CD4-positive, alpha-beta T cell treated with Interleukin-17A for 1 hour (primary cell): ENCODE measurements at places on chromosomes 2 and 18.
A peak's percentile ranks its signal among the peaks of the same experiment; 100 is the strongest.

DNA sequence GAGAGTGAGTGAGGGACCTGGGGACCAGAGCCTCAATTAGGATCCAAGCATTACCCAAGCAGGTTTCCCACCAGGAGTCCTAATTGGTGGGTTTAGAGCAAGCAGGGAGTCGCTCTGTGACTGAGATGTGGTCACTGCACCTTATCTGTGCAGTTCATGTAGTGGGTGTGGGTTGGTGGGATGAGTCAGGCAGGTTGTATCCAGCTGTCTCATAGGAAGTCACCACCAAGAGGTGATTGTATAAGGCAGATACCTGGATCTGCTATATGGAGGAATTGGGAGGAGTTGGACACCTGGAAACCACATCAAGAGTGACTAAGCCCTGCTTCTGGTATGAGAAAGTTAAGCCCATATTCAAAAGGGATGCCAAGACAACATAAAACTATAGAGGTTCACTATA lies 106.8 kb downstream of the ARHGAP28 start:
- no peak for DNase-seq

DNA sequence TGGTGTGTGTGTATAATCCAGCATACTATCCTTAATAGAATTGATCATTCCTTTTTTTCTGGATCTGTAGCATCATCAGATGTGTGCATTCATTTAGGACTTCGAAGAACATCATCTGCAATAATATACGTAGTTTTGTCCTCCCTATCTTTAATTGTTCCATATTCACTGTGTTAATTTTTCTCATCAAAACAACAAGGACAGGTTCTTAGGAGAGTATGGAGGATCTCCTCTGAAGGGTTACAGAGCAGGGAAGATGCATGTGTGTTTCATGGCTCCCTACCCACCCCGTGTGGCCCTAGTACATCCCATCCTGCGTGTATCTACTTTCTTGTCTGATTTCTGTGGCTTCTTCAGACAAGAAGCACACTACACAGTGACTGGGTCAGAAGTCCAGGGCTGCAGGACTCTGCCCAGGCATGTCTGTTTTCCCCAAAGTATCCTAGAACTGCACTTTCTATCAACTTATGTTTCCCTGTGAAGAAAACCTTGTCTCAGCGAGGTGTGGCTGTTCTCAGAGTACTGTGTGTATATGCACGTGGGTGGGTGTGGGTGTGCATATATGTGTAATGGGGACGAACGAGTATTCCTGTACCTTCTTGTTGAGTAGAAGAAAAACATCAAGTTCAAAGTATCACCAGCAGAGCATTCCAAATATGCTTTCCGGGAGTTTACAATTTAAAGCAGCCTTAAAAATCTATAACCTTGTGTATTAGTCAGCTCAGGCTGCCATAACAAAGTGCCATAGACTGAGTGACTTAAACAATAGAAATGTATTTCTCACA lies 220.4 kb upstream of the FOSL2 start:
- no peak for DNase-seq

DNA sequence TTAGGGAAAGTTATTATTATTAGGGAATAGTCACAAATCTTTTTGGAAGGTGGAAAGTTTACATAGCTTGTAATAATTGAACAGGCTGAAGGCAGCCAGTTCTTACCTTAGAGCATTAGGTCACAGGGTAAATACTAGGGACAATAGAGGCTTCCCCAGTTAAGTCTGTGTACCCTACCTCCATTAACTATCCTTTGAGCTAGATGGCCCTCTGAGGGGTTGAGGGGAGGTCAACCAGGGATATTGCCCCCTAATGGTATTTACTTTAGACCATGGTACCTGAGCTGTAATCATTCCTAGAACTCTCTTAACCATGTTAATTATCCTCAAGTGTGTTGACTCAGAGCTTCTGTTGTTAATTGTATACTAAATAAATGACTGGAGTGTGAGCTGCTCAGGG lies 120.5 kb upstream of the SCN7A start:
- no peak for DNase-seq

DNA sequence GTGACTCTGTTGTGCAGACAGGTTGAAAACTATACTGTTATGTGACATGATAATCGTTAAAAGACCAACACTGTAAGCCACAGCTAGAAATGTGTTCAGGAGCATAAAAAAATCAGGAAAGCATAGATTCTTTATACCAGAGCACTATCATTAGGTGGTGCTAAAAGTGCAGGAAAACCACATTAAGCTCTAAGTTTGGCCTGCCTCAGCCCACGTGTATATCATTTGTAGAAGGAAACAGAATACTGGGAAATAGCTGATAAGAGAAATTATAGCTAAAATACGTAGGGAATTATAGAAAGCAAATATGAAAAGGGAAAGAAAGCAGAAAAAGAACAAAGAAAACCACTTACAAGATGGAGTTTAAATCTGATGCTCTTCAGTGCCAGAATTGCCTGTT lies 26.5 kb upstream of the C2orf74 start:
- DNase-seq = peak; percentile 28

- no peak for DNase-seq
These were observed 122.8 kb downstream of the MYO5B start for GRCh38 chr18:50072146-50072545.

GRCh38 chr2:145305889-145306288 lies 786.0 kb upstream of the ZEB2 start:
- DNase-seq = no peak

DNA sequence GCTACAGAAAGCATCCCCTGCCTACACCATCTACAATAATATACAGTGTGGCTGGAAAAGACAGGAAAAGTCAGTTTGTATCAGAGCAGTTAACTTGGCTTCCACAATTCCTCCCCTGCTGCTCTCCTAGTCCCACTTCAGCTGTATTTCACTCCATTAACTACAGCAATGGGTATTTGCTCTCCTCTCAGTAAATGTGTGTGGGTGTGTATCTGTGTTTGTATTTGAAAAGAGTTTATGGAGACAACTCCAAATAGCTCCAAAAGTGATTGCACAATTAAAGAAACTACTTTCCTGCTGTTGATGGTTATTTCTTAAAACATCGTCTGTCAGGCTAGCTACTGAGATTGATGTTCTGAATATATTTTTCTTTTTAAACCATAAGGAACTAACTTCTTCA lies 333.7 kb upstream of the FIGN start:
- DNase-seq = no peak

- DNase-seq = no peak
These were observed 93.5 kb downstream of the TTC27 start for GRCh38 chr2:32721376-32721775.

- DNase-seq = no peak
These were observed 71.9 kb downstream of the CHRNA1 start for GRCh38 chr2:174692256-174692919.

- DNase-seq = no peak
These were observed 136.3 kb downstream of the RPIA start for GRCh38 chr2:88827821-88828220.

DNA sequence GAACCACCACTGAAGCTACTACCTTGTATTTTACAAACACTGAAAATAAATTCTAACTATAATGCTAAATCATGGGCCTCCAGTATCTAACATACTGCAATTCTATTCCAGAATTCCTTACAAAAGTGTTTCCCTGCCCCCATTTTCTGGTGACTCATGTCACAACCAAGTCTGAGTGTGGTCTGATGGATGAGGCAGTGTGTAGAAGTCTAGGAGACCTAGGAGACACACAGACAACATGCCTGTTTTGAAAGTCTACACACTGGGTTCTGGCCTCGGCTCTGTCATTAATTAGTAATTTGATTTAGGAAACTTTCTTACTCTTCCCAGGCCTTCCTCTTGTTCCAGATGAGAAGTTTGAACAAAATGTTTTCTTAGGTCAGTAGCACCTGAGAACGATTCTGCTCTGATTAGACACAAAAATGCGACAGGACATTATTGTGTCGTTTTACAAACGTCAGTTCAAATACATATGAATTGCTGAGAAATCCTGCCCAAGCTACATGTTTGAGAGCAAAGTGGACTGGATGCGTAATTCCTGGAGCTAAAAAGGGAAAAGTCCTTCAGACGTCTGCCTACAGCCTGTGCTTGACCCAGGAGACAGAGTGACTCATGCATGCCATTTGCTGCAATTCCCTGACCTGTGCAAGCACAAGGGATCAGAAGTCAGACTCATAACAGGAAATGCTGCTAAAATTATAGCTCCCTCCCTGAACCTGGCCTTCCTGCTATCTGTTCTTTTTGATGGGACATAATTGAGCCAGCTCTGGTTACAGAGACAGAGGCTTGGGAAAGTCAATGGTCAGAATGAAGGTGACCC lies 494.4 kb downstream of the SOX11 start:
- DNase-seq = no peak

DNA sequence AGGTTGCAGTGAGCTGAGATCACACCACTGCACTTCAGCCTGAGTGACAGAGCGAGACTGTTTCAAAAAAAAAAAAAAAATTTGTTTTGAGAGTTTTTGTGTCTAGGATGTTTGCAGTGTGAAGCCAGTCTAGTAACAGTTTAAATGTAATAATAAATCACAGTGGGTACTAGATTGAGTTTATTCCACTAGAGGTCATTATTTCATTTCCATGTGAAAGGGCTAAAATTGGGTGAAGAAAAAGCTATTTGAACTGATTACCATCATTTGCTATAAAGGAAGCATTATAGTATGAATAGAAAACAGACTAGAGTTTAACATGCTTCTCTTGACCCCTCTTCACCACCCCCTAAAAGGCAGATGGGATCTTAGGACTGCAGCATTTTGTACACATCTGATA lies 20.3 kb downstream of the SNRPD1 start:
- DNase-seq = peak; percentile 10

DNA sequence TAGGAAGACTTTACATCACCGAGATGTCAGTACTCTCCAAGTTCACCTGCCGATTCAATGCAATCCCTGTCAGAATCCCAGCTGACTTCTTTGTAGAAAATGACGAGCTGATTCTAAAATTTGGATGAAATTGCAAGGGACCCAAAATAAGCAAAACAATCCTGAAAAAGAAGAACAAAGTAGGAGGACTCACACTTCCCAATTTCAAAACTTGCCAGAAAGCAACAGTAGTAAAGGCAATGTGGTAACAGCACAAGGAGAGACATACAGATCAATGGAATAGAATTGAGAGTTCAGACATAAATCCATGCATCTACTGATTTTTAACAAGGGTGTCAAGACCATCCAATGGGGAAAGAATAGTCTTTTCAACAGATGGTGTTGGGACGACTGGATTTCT lies 52.2 kb downstream of the SMAD7 start:
- no peak for DNase-seq

DNA sequence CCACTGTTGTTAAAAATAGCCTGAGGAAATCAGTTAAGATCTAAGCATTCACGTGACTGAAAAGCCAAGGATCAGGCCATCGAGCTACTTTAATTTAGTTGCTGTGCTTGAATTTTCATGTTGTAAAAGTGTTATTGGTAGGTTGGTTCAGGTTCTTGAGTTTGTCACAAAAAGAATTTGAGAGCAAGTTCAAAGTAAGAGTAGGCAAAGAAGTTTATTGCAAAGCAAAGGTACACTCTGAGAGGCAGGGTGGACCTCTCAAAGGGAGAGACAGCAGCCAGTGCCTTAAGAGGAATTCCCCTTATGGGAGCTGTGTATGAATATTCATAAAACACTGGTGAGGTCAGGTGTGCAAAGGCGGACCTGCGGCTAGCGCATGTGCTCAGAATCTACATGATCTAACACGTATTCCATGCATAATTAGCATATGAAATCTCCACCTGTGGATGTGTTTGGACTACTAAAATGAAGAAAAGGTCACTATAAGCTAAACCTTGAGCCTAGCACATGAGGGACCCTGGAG lies 236.5 kb downstream of the NDUFA10 start:
- DNase-seq = no peak

GRCh38 chr2:118667964-118668363 lies 179.5 kb downstream of the EN1 start:
- no peak for DNase-seq

- DNase-seq = peak; percentile 45
These were observed 185.1 kb downstream of the MYO5B start for GRCh38 chr18:50009773-50010335.

DNA sequence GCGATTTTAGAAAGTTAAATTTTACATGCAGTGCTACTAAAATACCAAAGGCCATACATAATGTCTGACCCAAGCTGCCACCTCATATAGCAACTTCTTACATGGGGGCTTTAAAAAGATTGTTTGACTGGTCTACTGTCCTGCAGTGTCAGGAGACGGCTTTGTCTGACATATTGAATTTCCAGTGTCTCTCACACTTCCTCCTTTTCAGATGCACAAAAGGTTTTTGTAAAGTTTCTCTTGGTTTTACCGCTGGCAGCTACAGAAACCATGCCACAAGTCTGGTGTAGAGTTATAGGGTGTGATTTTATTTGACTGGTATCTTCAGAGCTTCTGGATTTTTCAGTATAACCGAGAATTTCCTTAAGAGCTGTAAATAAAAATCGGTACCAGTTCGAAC lies 1.1 kb upstream of the ASAP2 start:
- no peak for DNase-seq

DNA sequence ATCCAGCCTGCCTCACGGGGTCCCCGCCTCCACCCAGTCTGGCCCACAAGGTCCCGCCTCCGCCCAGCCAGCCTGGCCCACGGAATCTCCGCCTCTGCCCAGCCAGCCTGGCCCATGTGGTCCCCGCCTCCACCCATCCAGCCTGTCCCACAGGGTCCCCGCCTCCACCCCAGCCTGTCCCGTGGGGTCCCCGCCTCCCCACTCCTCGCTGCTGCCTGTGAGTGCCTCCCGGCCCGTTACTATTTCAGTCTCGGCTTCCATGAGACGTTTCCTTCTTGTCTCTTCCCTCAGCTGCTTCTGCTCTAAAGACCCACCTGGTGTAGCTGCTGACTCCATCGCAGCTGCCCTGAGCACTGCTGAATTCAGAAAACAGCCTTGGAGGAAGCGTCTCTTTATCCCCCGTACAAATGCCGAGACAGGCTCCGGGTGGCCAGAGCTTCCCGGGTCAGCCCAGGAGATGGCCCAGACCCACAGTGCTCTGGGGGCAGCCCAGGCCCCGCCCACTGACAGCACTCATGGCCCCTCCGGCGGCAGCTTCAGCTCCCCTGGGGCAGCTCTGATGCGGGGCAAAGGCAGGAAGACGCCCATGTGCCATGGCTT lies 69.8 kb downstream of the NFATC1 start:
- DNase-seq = no peak

DNA sequence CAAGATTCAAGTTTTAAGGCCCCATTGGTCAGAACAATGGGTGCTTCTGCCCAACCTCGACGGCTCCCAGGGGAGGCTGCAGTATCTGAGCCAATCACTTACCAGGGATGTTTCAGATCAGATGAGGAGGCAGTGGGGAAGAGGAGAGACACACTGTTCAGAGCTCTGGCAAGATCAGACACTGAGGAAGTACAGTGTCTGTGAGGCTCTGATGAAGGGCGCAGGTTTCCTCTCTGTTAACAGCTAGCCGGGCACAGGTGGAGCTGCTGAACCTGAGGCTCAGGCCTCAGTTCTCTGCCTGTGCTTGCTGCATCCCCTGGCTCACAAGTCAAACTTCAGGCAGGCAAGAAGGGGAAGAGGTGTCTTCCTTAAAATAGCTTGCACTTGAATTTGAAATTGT lies 69.7 kb downstream of the TPO start:
- no peak for DNase-seq

DNA sequence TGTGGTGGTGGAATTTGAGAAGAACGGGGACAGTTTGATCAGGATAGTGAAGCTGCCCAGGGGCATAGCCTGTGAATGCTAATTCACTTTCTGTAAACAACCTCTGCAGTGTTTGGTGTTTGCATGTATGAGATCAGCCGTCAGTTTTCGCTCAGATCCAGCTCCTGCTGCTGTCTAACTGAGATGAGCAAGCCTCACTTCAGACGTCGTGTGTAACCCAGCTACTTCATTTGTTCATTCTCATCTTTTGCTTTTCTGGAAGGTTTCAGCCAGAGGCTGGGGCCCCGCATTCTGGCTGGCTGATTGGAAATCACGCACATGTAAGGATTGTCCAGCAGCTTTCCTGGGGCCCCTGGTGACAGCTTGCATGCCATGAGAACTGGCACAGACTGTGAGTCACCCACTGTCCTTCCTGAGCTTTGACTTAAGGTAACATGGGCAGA lies 48.9 kb downstream of the LDLRAD4 start:
- no peak for DNase-seq
